ENCODE measurements at places on chromosomes 13 and 19.
A peak's percentile ranks its signal among the peaks of the same experiment; 100 is the strongest.

DNA sequence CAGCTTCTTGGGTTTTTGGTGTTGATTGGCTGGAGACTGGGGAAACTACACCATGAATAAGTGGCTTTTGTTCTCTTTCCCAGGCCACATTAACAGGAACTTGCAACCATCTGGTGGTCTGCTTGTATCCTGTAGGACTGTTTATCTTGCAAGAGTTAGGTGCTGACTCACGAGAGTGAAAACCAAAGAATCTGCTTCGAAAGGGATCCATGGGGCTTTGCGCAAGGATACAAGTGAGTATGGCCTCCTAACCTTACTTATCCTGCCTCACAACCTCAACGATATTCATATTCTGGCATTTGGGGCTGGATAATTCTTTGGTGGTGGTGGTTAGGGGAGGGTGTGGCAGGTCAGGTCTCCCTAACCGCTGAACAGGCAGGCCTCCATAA lies 4.7 kb upstream of the SIGLECL1 start:
- DNase-seq: peak; percentile 9

GRCh38 chr13:37878921-37879320 lies 9.3 kb upstream of the TRPC4 start:
- DNase-seq: no peak

DNA sequence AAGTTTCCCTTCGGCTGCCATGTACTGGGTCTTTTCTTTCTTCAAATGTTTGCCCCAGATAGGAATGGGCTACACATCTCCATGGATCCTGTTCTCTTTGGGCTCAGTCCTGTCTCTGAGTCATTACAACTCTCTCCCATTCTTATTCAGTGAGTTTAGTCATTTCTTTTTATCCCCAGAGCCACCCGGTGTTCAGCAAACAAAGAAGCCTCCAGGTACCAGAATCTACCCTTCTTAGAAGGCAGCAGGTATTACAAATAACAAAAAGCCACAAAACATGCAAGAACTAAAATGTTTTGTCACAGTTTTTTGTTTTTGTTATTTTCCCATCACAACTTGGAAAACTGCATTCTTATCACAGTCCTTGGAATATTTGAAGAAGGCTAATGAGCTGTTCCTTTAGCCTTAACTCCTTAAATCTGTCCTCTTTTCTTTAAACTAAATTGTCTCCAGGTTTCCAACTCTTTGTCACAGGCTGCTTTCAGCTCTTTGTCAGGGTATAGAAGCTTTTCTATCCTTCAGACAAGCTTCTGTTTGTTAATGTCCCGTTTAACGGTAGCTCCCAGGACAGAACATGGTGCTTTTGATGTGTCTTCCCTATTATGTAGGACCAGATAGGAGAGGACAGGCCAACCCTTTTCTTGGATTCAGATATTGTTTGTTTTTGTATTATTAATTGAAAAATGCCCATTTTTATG lies 215.5 kb upstream of the HTR2A start:
- DNase-seq: no peak

DNA sequence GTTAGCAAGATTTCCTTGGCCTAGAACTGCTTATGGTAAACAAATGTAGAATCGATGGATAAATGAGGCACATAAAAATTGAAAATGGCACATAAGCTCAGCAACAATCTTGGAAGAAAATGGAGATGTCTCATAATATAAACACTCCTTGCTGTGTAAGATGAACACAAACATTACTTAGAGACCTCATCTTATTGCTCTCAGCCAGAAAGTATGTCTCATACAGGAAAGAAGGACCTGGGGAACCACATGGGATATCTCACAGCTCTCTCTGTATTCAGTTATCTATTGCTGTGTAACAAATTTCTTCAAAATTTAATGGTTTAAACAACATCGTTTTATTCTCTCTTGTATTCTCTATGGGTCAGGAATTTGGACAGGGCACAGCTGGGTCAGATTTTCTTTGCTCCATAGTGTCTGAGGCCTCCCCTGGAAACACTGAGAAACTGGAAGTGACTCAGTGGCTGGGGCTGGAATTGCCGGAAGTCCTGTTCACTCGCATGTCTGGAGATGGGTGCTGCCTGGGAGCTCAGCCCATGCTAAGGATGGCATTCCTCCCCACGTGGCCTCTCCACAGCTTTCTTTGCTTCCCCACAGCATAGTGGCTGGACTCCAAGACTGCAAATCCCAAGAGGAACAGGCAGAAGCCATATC lies 105.1 kb downstream of the NUFIP1 start:
- no peak for DNase-seq

- DNase-seq: no peak
Measured at GRCh38 chr13:48715977-48716376, 62.2 kb downstream of the CYSLTR2 start.

GRCh38 chr19:43718627-43719377 lies 2.9 kb downstream of the IRGC start:
- DNase-seq: no peak
